GM12891 (cell line): ENCODE measurements at places on chromosomes 12 and 14.

GRCh38 chr14:106024983-106025604 is 498.7 kb downstream of the TMEM121 start:
- no peak for DNase-seq

DNA sequence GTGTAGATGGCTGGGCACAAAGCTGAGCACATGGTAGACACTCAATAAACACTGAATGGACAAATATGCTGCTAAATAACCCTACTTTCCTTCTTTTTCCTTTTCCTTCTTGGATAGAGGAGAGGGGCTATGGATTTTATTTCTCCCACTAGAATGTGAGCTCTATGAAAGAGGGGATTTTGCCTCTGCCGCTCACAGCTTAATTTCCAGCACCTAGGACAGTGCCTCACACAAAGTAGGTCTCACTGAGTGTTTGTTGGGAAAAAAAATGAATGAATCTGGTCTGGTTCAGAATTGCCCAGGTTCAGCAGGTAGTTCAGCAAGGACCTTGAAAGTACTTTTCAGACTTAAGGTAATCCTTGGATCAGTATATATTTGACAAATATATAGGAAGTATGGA is 65.5 kb downstream of the WSCD2 start:
- no peak for DNase-seq

DNA sequence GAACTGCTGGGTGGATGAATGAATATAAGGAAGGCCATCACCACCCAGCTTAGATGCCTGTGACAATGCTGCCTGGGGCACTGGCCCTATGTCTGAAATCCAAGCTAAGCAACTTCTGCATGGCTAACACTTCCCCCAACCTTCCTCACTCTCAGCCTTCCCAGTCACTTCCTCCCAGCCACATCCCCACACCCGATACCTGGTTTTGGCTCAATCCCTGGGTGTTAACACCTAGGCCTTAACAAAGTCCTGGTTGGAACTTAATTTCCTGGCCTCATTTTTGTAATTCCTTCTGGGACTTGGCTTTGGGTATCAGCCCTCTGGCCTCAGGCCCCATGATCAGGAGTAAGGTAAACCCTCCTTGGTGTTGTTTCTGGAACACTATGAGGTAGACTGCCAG is 110.0 kb downstream of the EFCAB11 start:
- DNase-seq, result no peak

DNA sequence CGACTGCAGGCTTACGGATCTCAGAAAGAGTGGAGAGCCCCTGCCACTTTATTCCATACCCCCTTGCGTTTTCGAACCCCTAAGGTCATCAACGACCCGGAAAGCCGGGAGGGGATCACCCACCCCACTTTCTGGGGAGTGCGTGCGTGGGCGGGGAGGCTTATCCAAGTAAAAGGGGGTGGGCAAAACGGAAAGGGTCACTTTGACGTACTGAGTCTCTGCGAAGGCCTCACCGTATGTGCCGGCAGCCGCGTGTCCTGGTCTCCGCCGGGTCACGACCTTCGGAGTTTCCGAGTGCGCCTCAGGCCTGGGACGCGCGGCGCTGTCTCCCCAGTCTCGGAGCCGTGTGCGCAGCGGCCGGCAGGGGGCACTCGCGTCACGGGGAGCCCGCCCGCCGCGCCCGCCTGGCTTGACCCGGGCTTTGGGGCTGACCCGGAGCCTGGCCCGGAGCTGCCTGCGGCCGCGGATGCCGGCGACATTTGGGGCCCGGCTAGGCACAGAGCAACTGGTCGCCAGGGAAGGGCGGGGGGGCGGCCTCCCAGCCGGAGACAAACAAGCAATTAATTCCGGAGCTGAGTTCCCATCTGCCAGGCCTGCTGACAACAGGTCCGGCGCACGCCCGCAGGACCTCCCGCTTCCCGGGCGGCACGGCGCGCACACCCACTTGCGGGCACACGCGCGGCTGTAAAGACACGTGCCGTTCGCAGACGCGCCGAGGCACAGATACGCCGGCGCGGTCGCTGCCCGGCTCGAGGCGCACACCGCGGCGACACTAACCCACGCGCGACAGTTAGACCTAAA is 890 bp upstream of the KIF26A start:
- peak; percentile 94 for DNase-seq

DNA sequence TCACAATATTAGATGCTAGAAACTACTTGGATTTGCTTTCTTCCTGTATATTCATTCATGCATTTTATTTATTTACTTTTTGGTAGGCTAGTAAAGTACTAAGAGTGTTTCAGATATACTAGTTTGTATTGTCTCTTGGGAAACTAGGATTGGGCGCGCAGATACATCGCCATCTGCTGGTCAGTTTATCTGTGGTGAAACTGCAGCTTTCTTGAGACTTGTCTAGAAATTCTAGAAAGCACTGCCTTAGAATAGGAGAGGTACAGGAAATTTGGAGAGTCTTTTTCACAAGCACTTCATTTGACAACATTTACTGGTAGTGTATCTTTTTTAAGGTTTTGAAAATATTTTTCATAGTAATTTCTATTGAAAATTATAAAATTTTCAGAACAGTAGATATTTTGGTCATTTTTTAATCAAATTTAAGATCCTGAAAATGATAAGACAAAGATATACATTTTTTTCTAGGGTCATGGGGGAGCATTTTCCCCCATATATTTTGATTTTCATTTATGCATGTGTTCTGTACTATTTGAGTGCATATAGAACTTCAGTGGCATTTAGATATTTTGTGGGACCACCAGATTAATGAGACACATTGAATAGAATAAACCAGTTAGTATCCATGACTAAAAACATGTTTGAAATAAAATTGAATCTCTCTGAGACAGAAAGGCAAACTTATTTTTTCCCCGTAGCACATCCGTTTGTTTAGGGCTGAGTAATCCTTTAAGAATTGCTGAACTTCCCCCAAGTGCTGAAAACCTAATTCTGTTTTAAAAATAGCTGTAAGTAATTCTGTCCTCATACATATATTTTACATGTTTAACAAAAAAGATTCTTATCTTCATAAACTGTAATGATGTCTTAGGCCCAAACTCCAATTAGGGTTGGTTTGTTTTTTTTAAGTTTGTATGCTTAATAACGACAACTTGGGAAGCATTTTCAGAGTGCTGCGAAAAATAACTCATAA is 44.5 kb downstream of the SLC38A6 start:
- peak; percentile 12 for DNase-seq

DNA sequence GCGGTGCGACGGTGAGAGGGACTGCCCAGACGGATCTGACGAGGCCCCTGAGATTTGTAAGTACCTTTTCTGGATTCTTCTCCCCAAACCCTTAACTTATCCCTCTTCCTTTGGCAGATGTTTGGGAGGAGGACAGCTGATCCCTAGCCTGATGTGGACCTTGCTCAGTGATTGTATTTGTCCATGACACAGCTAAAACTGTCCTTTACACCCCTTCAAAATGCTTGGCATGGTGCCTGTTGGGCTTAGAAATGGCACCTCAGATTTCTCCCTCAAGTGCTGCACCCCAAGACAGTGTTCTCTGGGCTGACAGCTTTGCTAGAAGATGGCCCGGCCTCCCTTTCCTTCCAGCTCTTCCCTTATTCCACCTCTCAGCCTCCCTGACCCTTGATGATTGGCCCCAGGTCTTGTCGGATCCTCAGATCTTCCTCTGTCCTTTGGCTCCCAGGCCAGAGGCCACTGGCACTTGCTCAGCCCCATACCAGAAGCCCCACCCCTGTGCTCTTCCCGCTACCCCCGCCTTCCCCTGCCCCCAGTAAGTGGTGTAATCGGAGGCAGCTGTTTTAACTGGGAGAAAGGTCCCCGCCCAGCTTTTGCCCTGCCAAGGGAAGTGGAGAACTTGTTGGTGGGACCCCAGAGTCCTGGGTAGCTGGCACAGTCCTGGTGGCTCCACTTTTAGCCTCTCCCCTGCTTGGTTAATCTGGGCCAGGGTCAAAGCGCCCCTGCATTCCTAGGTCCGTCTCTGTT is 8.7 kb downstream of the LRP1-AS start:
- no peak for DNase-seq

GRCh38 chr12:45435945-45436710 is 220.2 kb downstream of the ANO6 start:
- no peak for DNase-seq

GRCh38 chr14:33580231-33580749 is 370.6 kb downstream of the EGLN3 start:
- no peak for DNase-seq

GRCh38 chr14:50363714-50364111 is 33.0 kb downstream of the CDKL1 start:
- peak; percentile 37 for DNase-seq

GRCh38 chr12:91690531-91690930 is 455.1 kb downstream of the BTG1 start:
- DNase-seq, result no peak

GRCh38 chr12:20403230-20403629 is 34.9 kb downstream of the PDE3A start:
- no peak for DNase-seq

GRCh38 chr12:108273217-108273616 is 65.9 kb downstream of the CMKLR1 start:
- no peak for DNase-seq

GRCh38 chr12:114167431-114167830 is 201.3 kb upstream of the RBM19 start:
- DNase-seq, result no peak

DNA sequence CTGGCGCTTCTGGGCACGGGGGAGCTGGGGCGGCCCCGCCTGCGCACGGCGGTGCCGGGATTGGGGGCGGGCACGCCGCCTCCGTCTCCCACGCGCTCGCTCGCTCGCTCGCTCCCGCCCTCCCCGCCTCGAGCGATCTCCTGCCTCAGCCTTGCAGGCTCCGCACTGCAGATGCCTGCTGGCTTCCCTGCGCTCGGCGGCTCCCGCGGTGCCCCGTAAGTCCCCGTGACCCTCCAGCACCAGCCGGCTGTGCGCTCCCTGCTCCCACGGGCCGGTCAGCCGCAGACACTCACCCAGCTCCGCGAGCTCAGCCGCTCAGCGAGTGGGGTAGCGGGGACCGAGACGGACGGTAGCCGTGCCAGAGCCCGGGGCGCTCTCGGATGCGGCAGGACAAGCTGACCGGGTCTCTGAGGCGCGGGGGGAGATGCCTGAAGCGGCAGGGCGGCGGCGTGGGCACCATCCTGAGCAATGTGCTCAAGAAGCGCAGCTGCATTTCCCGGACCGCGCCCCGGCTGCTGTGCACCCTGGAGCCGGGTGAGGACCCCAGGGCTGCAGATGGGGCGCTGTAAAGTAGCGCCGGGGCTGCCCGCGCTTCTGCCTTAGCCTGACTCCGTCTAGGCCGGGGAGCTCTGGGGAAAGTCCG is at the start of gene TBC1D30:
TBC1D30 (plus strand) TSS at position 148 of the 643 bp plus-strand sequence; CDS start at position 381, 233 bp downstream.
- peak; percentile 41 for DNase-seq

GRCh38 chr14:55240526-55241178 is 30.6 kb upstream of the FBXO34 start:
- no peak for DNase-seq

DNA sequence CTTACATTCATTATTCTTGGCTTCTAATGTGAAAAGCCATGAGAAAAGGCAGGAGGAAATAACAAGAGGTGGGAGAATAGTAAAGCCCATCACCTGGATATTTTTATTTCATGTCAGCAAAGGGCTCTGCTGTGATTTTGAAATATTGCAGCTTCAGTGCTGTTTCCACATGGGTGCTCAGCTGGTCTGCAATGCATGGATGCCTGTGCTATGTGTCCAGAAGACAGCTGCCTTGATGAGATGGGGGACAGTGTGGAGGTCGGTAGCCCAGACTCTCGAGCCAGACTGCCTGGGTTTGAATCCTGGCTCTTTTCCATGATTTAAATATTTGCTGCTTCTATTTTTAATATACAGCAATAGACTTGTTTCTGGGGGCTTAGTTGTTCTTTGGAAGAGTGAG is 477.5 kb upstream of the GARIN6 start:
- no peak for DNase-seq

DNA sequence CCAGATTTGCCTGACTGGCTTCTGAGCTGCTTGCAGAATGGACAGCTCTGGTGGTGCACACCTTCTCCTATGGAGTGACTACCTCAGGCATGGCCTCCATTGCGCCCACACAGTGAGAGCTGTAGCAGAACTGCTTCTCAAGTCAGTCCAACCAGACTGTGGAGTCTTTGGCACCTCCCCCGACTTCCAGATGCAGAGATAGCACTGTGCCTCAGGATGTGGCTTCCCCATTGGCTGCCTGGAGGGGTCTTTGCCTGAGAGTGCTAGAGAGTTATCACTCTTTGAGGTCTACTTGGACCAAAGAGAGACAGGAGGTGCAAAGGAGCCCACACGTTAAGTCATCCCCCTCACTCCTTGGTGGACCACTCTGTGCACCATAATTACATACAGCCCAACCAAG is 44.8 kb upstream of the FRS2 start:
- DNase-seq, result no peak

DNA sequence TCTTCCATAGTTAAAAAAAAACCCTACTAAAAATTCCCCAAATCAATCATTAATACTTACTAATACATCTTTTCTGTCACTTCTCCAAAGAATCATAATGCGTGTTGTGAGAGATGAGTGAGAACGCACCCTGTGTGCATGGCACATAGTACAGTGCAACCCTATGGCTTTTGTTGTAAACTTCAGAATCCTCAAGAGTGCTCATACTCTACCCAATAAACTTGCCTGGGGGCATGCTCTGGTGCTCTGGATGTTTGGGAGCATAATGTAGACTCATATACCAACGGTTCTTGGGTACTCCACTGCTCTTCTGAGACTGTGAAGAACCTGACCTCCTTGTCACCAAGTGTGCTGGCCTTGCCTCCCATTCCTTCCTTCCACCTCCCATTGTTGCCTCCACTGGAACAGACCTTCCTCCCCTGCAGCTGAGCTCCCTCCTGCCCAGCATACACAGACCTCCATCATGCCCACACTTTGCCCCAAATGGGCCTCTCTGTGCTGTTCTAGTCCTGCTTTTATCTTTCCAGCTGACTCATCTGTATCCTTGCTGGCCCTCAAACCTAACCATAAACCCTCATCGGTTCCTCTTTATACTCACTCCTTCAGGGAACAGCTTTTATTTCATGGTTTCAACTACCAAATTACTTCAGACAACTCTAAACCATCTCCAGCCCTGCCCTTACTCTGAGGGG is 8.9 kb downstream of the DCP1B start:
- no peak for DNase-seq

DNA sequence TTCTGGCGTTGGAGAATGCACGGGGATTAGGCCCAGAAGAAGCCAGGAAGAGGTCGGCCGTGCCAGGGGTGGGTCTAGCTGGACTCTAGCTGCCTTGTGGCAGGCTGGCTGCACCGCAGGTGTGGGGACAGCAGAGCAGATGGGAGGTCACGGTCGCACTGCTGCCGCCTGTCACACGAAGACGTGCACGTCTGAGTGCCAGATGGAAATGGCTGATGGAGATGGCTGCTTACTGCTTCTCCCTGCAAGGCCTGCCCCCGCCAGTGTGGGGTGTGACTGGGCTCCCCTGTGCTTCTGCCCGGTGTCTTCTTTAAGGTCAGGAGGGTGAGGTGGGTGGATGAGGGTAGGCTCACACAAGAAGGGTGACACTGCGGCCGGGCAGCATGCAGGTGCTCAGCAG is 79.0 kb downstream of the MOK start:
- DNase-seq, result no peak

DNA sequence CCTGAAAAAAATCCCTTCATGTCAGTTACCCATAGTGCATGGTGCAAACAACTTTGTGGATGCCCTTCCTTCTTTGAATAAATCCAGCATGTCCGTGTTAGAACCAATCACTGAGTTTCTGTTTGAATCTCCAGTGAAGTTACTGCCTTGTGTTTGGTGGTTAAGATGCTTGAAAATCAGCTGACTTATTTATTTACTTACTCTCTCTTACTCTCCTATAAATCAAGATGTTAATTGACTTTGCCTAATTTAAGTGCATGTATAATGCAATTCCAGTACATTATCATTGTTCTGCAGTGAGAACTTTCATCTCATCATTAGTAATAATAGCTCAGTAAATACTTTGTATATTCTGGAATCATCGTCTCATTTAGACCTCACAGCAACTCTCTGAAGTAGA is 114.2 kb downstream of the ESRRB start:
- no peak for DNase-seq

- no peak for DNase-seq
Observed at GRCh38 chr14:76940021-76940760, 88.3 kb downstream of the IRF2BPL start.
